ENCODE measurements at places on chromosomes 5 and 9.

- no peak for DNase-seq
- peak overlapping the region; percentile 40 for H3K4me3 ChIP-seq
- no peaks in the 10 kb centered on the region for H3K36me3 ChIP-seq
- H3K27ac ChIP-seq, result no peak overlapping the region
- no peaks in the 10 kb centered on the region for H3K27me3 ChIP-seq
Measured at GRCh38 chr5:128536254-128537220, 1.5 kb downstream of the FBN2 start.

GRCh38 chr9:124248960-124249359 is 8.8 kb upstream of the NEK6 start:
- DNase-seq, result no peak
- no peak overlapping the region for H3K27ac ChIP-seq
- H3K36me3 ChIP-seq, result no peaks in the 10 kb centered on the region
- no peak overlapping the region for H3K4me3 ChIP-seq
- no peaks in the 10 kb centered on the region for H3K27me3 ChIP-seq

DNA sequence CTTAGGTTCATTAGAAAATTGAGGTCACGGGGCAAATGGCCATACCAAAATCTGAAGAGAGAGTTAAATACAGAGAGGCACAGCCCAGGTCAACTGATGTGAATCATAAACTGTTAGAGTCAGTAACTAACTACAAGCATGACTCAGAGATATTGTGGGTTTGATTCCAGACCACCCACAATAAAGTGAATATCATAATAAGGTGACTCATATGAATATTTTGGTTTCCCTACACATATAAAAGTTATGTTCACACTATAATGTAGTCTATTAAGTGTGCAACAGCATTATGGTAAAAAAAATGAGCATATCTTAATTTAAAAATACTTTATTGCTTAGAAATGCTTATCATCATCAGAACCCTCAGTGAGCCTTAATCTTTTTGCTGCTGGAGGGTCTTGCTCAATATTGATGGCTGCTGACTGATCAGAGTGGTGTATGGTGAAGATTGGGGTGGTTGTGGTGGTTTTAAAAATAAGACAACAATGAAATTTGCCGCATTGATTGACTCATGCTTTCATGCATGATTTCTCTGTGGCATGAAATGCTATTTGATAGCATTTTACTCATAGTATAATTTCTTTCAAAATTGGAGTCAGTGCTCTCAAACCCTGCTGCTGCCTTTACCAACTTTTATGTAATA is 53.1 kb upstream of the EDIL3 start:
- DNase-seq, result no peak
- H3K27ac ChIP-seq, result no peak overlapping the region
- no peaks in the 10 kb centered on the region for H3K4me1 ChIP-seq

DNA sequence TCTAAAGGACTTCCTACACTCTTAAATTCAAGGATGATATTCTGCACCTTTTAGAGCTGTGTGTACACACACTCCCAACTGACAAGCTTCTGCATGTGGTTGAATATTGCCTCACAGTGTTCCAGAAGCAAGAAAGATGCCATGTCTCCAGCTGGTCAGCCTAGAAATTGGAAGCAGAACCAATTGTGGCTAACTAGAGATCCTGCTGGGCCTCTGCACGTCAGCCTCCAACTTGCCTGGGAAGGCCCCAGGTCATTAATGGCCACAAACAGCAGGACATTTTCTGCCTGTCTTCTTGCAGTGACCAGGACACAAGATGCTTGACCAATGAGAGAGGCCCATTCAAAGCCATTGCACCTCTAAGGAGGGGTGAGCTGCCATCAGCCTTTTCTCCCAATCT is 571.9 kb upstream of the BRINP1 start:
- no peak for DNase-seq
- H3K4me3 ChIP-seq, result no peak overlapping the region
- H3K36me3 ChIP-seq, result no peaks in the 10 kb centered on the region

GRCh38 chr5:10077791-10078545 is 171.7 kb downstream of the ATPSCKMT start:
- H3K4me3 ChIP-seq, result no peak overlapping the region
- no peak overlapping the region for H3K27ac ChIP-seq
- H3K36me3 ChIP-seq, result no peaks in the 10 kb centered on the region
- DNase-seq, result no peak

DNA sequence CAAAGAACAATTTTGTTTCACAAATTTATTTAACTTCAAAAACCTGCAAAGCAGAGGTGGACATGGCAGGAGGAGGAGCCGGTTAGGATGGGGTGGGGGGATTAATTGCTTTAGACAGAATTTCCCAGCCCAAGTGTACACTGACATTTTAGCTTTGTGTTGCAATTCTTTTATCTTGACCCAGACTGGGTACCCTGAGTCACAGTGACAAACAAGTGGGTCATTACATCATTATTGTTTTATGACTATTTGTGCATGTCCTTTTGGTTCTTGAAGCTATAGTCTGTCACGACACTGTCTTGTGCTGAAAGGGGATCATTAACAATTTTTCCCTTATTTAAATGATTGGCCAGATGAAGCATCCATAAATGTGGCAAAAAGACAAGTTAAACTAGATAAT is 84.5 kb upstream of the VCAN start:
- no peak overlapping the region for H3K4me3 ChIP-seq
- H3K27me3 ChIP-seq, result no peaks in the 10 kb centered on the region
- no peaks in the 10 kb centered on the region for H3K36me3 ChIP-seq
- no peak overlapping the region for H3K27ac ChIP-seq

DNA sequence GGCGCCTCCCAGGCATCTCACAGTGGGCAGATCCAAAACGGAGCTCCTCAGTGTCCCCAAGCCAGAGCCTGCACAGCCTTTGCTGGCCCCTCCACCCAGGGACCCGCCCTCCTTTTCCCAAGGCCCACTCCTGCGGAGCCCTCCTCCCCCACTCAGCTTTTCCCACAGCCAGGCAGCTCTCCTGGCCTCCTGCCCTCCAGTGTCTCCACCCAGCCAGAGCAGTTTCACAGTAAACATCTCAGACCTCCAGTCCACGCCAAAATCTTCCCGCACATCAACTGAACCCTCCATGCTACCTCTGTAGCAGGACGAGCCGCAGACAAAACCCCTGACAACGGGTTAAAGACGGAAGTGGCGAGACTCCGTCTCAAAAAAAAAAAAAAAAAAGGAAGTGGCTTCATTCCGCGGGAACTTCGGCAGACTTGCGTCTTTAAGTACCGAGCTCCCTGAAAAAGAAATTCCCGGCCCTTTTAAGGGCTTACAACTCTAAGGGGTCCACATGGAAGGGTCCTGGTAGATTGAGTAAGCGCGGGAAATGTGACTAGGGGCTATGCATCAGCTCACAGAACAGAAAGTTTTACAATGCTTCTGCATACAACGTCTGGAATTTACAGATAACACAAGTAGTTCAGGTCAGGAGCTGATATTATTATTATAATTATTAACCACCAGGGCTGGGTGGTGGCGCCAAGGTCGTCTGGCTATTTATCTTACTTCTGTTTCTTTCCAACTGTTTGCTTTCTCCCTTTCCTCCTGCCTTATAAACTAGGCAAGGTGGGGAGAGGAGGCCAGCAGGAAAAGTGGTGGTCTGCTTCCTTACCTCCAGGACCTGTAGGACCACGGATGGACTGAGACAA is 11.4 kb upstream of the GRIN1 start:
- no peaks in the 10 kb centered on the region for H3K4me1 ChIP-seq
- no peaks in the 10 kb centered on the region for H3K27me3 ChIP-seq

GRCh38 chr5:110270-110888 is 18.4 kb downstream of the PLEKHG4B start:
- no peak for DNase-seq
- no peak overlapping the region for H3K27ac ChIP-seq
- no peak overlapping the region for H3K4me3 ChIP-seq
- no peaks in the 10 kb centered on the region for H3K27me3 ChIP-seq
- no peaks in the 10 kb centered on the region for H3K36me3 ChIP-seq
- no peaks in the 10 kb centered on the region for H3K4me1 ChIP-seq
